ENCODE measurements at places on chromosomes 12 and 14. TPM values are rescaled to one million over a fixed set of nuclear protein-coding genes. Genes with fewer than 3 reads are reported as not detected.

PLEKHD1 gene
- total RNA-seq, result not detected

DNA sequence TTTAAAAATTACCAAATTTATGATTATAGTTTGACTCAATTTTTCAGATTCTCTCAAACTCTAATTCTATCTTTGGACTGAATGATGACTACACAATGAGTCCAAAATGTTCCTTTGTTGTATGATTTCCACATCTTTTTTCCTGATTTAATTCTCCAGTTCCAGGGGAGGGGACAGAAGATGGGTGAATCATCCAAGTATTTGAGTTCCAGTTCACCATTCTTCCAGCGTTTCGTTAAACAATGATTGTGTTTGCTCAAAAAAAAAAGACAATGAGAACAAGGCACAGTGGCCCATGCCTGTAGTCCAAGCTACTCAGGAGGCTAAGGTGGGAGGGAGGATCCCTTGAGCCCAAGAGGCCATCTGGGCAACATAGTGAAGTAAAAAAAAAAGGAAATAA, 23.8 kb downstream of the BAZ1A start:
- H3K27ac ChIP-seq, result no peak overlapping the region
- H3K4me1 ChIP-seq, result no peaks in the 10 kb centered on the region
- no peaks in the 10 kb centered on the region for H3K36me3 ChIP-seq
- DNase-seq, result no peak
- no peak overlapping the region for H3K4me3 ChIP-seq

FIGNL2 gene
- not detected for total RNA-seq

DNA sequence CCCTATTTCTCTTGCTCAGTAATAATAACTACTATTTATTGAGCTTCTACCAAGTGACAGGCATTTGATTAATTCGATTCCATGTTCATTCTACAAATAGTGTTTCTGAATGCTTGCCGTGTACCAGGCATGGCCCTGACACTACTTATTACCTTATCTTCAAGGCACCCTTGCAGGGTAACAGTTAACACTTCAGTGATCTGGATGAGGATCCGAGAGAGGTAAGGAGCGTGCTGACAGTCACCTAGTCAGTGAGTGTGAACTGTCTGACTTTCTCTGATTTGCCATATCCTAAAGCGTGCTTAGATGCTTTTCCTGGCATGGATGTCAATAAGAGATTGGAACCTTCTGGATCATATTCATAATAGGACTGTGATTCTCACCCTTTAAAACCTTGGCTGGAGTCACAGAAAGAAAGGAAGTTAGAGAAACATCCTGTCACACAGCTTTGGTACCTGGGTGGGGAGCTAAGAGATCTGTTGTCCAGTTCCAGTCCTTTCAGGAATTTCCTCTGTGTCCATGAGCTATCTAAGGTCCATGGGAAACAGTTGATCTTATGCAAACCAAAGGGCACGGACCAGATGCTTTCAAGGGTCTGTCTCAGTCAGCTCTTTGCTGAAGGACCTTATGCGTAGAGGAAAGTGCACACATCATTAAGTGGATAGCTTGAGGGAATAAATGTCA, 54.8 kb downstream of the PPFIBP1 start:
- H3K4me1 ChIP-seq, result no peaks in the 10 kb centered on the region
- H3K36me3 ChIP-seq, result no peaks in the 10 kb centered on the region
- no peak overlapping the region for H3K27ac ChIP-seq
- H3K4me3 ChIP-seq, result no peak overlapping the region
- DNase-seq, result no peak
- H3K27me3 ChIP-seq, result no peaks in the 10 kb centered on the region

DNA sequence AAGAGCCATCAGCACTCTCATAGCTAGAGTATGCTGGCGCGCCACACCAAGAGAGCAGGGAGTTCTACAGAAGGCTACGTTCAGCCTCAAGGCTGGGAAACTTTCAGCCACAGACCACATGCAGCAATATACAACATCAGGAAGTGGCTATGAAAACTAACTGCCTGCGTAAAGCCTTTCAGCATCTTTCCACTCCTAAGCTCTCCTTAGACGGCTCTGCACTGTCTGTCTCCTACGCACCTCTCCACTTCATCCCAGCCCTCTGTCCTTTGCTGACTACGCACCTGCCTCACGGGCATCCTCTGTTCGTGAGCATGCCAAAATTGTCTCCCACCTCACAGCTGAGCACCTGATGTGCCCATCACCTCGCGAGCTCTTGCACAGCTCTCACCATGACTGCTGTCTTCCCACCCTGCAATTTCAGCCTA, 9.7 kb downstream of the MPHOSPH9 start:
- no peaks in the 10 kb centered on the region for H3K4me1 ChIP-seq
- H3K4me3 ChIP-seq, result no peak overlapping the region
- peaks cover 14% of the 10 kb centered on the region for H3K36me3 ChIP-seq

Measured in transverse colon (tissue), 4 donors.